Activated naive CD8-positive, alpha-beta T cell treated with anti-CD3 and anti-CD28 coated beads for 36 hours (primary cell): ENCODE measurements at places on chromosomes 2 and 18.

- DNase-seq: no peak
- H3K4me1 ChIP-seq: peaks cover 16% of the 10 kb centered on the region
- no peaks in the 10 kb centered on the region for H3K27me3 ChIP-seq
- peaks cover 13% of the 10 kb centered on the region for H3K36me3 ChIP-seq
These were observed 63.0 kb downstream of the REEP1 start for GRCh38 chr2:86274265-86274917.

DNA sequence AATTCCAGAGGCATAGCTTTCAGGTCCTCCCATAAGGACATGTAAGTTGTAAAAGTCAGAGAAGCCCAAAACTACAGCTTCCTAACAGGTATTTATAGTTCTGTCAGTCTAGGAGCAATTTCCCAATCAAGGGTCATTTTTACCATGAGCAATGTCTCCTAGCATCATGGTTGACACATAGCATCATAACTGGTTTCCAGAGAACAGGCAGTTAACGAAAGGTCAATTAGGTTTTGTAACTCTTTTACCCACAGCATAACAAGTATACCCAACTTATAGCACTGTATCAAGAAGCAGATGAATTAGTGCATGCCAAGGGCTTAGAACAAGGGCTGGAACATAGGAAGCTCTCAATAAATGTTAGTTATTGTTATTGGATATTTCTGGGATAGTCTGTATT is 110.1 kb downstream of the MREG start:
- H3K36me3 ChIP-seq: no peaks in the 10 kb centered on the region
- no peak overlapping the region for H3K4me3 ChIP-seq
- H3K27me3 ChIP-seq: peaks cover 5% of the 10 kb centered on the region
- no peak overlapping the region for H3K27ac ChIP-seq
- peaks cover 4% of the 10 kb centered on the region for H3K4me1 ChIP-seq
- no peak for DNase-seq

DNA sequence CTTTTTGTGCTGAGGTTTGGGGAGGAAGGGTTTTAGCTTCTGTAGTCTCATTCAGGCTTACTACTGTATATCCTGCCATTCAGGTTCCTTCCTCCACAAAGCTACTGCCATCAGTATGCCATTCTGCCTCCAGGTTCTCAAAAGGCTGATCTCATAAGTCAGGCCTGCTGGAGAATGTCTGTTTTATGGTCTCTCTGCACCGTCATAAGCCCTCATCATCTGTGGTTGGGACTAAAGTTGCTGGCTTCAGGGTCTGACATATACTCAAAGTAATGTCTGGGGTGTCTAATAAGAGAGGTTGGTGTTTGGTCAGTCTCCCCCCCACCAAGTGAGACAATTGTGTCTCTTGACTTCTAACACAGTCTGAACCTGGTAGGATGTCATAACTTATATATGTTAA is 36.2 kb upstream of the CCBE1 start:
- no peaks in the 10 kb centered on the region for H3K27me3 ChIP-seq
- no peaks in the 10 kb centered on the region for H3K4me1 ChIP-seq
- no peak overlapping the region for H3K4me3 ChIP-seq
- no peaks in the 10 kb centered on the region for H3K36me3 ChIP-seq
- no peak for DNase-seq
- no peak overlapping the region for H3K27ac ChIP-seq

DNA sequence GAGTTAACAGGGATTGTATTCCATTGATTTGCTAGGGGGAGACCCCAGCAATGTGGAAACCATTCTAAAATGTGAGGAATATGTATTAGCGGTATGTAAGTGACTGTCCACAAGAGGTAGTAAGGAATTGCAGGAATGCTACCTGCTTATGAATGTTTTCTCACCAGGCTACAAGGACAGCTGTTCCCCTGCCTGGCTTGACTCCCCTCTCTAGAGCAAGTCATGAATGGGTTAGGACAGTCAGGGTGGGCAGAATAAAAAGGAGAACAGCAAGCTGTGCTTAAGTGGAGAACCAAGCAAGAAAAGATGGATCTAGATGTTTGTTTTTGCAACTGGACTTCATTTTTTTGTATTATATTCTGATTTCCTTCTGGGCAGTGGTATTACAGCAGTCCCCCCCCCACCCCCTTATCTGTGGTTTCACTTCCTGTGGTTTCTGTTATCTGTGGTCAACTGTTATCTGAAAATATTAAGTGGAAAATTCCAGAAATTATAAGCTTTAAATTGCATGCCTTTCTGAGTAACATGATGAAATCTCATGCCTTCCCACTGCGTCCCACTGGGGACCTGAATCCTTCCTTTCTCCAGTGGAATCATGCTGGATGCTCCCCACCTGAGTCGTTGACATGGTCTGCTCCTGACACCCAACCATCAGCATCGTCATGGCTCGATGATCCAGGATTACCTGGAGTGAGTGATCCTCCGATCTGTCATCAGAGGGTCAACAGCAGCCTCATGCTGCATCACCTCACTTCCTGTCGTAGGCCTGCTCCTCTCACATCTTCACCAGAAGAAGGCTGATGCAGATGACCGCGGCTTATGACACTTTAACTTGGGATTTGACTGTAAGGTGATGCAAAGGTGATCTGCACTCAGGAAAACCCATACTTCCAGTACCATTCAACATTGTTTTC is 52.2 kb downstream of the VAPA start:
- no peaks in the 10 kb centered on the region for H3K36me3 ChIP-seq
- DNase-seq: no peak
- peaks cover 22% of the 10 kb centered on the region for H3K4me1 ChIP-seq
- H3K4me3 ChIP-seq: no peak overlapping the region
- H3K27ac ChIP-seq: no peak overlapping the region

- H3K36me3 ChIP-seq: no peaks in the 10 kb centered on the region
- no peak for DNase-seq
- no peaks in the 10 kb centered on the region for H3K4me1 ChIP-seq
- H3K27ac ChIP-seq: no peak overlapping the region
- H3K27me3 ChIP-seq: peaks cover 33% of the 10 kb centered on the region
These were observed 11.3 kb downstream of the GATA6 start for GRCh38 chr18:22180722-22181121.

DNA sequence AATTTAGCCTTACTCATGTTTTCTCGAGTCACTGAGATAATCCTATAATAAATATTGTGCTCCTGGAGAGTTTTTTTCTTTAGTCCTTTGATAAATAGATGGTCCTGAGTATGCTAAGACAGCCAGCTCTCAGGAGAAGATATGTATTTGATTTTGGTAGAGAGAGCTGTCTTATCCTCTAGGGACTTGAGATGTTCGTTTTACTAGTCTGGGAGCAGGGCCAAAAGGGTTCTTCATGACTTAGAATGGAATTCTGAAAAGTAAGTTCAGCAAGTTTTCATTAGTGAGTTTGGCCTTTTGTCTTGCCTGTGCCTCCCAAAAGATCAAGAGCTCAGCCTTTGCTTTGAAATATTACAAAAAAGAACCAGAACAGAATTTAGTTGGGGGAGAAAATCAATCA is 246.7 kb downstream of the BABAM2 start:
- H3K27me3 ChIP-seq: no peaks in the 10 kb centered on the region
- no peak for DNase-seq
- peaks cover 28% of the 10 kb centered on the region for H3K36me3 ChIP-seq
- no peak overlapping the region for H3K27ac ChIP-seq

DNA sequence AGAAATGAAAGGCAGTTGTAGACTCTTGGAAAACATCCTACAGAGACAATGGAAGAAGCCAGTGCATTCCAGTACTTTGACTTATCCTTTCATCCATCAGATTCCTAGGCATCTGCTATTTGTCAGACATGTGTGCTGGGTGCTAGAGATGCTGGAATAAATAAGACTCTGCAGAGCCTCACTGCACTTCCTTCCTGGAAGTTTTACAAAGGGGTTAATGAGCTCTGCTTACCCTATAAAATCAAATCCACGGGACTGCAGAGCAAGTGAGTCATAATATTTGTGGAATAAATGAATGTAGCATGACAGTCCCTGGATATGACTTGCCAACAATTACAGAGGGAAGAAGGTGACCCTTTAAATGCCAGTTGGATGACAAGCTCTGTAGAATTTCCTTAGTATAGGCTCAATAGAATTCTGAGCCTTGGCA is 52.7 kb upstream of the NPAS2 start:
- H3K4me3 ChIP-seq: no peak overlapping the region
- H3K36me3 ChIP-seq: no peaks in the 10 kb centered on the region
- no peak for DNase-seq
- no peak overlapping the region for H3K27ac ChIP-seq
- no peaks in the 10 kb centered on the region for H3K27me3 ChIP-seq

- H3K36me3 ChIP-seq: no peaks in the 10 kb centered on the region
- H3K27ac ChIP-seq: no peak overlapping the region
- H3K27me3 ChIP-seq: no peaks in the 10 kb centered on the region
- no peak overlapping the region for H3K4me3 ChIP-seq
- no peak for DNase-seq
These were observed 66.5 kb upstream of the TGIF1 start for GRCh38 chr18:3383381-3383915.

GRCh38 chr2:48428449-48428848 is 101.5 kb upstream of the STON1 start:
- H3K4me3 ChIP-seq: no peak overlapping the region
- H3K36me3 ChIP-seq: no peaks in the 10 kb centered on the region
- H3K27ac ChIP-seq: no peak overlapping the region
- no peaks in the 10 kb centered on the region for H3K27me3 ChIP-seq

DNA sequence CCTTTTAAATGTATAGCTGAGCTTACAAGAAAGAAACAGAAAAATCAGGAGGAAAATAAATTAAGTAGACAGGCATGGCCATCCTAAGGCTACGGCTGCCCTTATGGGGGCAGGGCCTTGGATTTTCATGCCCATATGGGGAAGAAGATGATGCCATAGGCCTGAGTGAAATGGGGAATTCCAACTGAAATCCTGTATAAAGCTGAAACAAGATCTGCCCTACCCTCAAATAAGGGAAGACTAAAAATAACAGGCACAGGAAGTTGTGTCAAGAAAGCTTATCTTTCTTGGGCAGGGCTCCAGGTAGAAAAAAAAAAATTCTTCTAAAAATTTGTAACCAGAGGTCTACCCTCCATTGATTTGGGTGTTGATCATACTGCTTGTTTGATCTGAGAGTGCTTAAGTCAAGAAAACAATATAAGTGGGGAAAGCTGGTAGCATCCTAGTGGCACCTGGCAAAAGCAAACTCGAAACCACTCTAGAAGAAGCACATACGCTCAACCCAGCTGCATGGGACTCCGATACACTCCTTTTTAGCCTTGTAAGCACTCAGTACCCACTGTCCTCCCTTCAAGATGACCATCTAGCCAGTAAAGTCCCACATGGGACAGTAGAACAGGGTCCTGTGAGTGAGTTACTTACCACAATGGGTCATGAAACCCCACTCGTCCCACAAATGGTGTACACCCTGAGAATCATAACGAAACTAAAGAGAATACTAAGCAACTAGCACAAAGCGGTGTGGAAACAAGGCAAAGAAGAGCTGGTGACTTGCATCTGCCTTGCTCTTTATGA is 22.3 kb downstream of the DNAH7 start:
- no peak overlapping the region for H3K27ac ChIP-seq
- H3K4me1 ChIP-seq: peaks cover 5% of the 10 kb centered on the region
- H3K36me3 ChIP-seq: no peaks in the 10 kb centered on the region
- H3K4me3 ChIP-seq: no peak overlapping the region
- DNase-seq: no peak
- no peaks in the 10 kb centered on the region for H3K27me3 ChIP-seq

DNA sequence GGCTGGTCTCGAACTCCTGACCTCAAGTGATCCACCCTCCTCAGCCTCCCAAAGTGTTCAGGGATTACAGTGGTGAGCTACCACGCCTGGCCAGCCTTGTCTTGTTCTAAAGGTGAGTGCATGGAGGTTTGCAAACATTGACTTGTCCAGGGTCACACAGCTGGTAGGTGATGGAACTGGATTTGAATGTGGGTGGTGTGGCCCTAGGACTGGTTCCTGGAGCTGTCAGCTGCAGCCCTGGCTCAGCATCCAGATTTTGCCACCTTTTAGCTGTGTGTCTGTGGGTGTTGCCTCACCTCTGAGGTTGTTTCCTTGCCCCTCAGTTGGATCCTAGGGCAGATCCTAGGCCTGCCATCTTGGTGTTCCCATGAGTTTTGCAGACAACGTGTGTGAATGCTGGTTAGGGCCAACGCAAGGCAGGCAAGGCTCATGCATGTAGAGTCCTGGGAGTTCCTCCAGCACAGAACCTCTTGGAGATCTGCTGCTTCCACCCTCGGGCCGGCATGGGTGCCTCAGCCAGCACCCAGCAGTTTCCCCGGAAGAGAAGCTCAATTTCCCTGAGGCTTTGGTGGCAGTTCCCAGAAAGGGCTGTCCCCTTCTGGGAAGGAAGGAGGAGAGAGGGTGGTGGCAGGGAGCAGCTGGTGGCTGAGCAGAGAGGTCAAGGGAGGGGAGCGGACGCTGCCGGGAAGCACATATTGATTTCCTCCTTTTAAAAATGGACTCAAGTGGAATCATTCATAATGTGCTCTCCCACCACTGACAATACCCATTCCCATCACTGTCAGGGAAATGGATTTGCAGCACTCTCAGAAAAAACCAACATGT is 127.6 kb upstream of the HS6ST1 start:
- H3K36me3 ChIP-seq: no peaks in the 10 kb centered on the region
- H3K4me3 ChIP-seq: no peak overlapping the region
- no peak for DNase-seq
- peaks cover 3% of the 10 kb centered on the region for H3K27me3 ChIP-seq

DNA sequence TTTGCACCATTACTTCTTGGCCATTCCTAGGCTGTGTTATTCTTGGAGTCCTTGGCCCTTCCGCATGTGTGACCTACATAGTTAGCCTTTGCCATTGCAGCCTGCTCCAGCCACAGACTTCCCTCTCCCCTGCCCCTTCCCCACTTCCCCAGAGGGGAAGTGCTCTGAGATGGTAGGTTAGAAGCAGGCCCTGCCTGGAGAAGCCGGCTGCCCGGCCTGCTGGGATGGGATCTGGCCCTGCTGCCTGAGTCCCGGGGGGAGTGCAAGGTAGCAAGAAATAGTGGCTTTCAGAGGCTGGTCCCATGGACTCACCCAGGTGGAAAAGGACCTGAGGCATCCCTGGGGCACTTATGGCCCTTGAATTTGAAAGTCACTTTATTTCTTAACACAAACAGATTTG is 28.4 kb upstream of the OTOF start:
- H3K4me1 ChIP-seq: peaks cover 4% of the 10 kb centered on the region
- no peaks in the 10 kb centered on the region for H3K27me3 ChIP-seq
- no peak for DNase-seq
- H3K27ac ChIP-seq: no peak overlapping the region
- H3K4me3 ChIP-seq: no peak overlapping the region
- H3K36me3 ChIP-seq: no peaks in the 10 kb centered on the region

DNA sequence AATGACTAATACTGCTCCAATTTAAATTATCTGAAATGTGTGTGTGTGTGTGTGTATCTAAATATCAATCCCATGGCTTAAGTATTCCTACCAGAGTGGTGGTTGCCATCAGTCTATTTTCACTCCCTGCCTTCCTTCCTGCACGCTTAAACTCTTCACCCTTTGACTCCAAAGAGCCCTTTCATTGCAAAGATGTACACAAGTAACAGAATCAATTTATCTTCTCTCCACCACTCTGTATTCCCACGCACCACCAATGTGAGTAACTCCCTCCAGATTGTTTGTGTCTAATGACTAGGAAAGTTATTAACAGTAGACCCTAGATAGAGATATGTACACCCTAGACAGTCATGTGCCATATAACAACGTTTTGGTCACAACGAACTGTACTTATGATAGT is 42.8 kb downstream of the ARL6IP6 start:
- peaks cover 17% of the 10 kb centered on the region for H3K36me3 ChIP-seq
- no peak overlapping the region for H3K27ac ChIP-seq
- H3K27me3 ChIP-seq: no peaks in the 10 kb centered on the region
- no peak for DNase-seq
